ENCODE measurements at places on chromosomes 7 and 10. TPM values are rescaled to one million over a fixed set of nuclear protein-coding genes. Genes with fewer than 3 reads are reported as not detected.

Gene VAX1
- total RNA-seq: 0.98 TPM

Gene SLC26A4
- not detected for total RNA-seq

Gene GPR37
- total RNA-seq: 10.5 TPM

Gene SCART1
- total RNA-seq: 2.4 TPM

DNA sequence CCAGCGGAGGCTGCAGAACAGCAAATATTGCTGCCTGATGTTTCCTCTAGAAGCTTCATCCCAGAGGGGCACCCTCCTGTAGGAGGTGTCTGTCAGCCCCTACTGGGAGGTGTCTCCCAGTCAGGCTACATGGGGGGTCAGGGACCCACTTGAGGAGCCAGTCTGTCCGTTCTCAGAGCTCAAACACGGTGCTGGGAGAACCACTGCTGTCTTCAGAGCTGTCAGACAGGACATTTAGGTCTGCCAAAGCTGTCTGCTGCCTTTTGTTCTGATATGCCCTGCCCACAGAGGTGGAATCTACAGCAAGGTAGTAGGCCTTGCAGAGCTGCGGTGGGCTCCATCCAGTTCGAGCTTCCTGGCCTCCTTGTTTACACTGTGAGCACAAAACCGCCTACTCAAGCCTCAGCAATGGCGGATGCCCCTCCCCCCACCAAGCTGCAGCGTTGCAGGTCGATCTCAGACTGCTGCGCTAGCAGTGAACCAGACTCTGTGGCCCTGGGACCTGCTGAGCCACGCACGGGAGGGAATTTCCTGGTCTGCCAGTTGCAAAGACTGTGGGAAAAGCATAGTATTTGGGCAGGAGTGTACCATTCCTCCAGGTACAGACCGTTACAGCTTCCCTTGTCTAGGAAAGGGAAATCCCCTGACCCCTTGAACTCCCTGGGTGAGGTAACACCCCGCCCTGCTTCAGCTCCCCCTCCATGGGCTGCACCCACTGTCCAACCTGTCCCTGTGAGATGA lies 17.7 kb upstream of the MINDY3 start:
- no peaks in the 10 kb centered on the region for H3K27me3 ChIP-seq
- H3K4me3 ChIP-seq: peak overlapping the region; percentile 58
- DNase-seq: peak; percentile 15

DNA sequence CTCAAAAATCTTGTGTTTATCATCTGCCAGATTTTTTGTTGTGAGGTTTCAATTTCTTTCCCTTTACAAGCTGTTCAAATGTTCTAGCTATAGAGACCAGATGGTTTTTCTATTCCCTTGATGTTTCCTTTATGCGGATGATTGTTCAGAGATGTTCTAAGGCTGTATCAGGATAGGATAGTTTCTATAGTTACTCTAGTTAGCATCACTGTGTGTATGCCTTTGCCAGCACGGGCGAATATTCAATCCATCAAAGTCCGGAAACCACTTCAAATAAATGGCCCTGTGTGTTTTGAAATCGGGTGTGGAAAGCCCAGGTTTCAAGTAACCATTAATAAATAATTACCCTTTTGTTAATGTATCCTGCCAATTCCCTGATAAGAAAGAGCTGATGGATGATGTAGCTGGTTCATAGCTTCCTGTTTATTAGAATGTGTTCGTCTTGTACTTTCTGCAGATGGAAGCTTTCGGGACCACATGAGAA lies 149.8 kb upstream of the PRKCQ start:
- no peak overlapping the region for H3K4me3 ChIP-seq
- no peaks in the 10 kb centered on the region for H3K36me3 ChIP-seq
- no peak for DNase-seq
- no peak overlapping the region for H3K27ac ChIP-seq

DNA sequence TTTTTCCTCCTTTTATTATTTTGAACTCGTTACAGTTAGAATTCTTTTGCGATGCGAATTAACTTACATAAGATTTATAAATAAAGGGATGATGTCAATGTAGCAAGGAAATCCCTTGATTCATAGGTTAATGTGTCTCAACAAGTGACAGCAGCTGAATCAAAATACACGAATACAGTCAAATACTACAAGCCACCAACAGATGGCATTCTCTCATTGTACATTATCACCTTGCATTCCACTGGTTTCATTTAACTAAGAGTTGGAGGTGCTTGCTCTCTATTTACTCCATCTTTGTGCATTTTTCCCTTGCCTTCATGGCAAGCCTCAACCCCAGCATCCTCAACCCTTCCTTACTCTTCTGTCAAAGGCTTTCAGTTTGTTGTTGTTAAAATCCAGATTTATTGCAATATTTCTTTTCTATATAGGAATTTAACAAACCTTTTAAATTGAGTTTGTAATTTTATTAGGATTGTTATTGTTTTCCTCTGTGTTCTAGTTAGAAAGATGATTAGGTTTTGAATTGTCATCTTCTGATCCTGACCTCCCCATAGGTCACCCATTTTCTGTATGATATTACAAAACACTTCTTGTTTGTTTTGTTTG lies 78.3 kb downstream of the SLC25A40 start:
- no peak overlapping the region for H3K27ac ChIP-seq
- H3K27me3 ChIP-seq: no peaks in the 10 kb centered on the region

- no peak overlapping the region for H3K4me3 ChIP-seq
- no peak overlapping the region for H3K27ac ChIP-seq
- no peaks in the 10 kb centered on the region for H3K36me3 ChIP-seq
- no peaks in the 10 kb centered on the region for H3K4me1 ChIP-seq
- DNase-seq: no peak
These were observed 167.3 kb upstream of the SLC13A1 start for GRCh38 chr7:123367031-123367430.

DNA sequence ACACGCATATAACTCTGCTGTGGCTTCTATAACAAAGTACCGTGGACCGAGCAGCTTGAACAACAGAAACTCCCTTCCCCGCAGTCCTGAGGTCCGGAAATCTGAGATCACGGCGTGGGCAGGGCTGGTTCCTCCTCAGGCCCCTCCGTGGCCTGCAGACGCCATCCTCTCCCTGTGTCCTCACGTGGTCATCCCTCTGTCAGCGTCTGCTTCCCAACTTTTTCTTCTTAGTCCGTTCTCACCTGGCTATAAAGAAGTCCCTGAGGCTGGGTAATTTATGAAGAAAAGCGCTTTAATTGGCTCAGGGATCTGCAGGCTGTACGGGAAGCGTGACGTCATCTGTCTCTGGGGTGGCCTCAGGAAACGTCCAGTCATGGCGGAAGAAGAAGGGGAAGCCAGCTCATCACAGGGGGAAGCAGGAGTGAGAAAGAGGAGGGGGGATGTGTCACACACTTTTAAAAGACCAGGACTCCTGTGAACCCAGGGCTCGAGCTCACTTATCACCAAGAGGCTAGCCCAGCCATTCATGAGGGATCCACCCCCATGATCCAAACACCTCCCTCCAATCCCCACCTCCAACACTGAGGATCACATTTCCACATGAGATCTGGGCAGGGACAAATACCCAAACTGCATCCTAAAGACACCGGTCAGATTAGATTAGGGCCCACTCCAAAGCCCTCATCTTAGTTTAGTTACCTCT lies 91.2 kb upstream of the INSIG1 start:
- no peaks in the 10 kb centered on the region for H3K36me3 ChIP-seq
- H3K27me3 ChIP-seq: no peaks in the 10 kb centered on the region
- peaks cover 43% of the 10 kb centered on the region for H3K4me1 ChIP-seq
- DNase-seq: peak; percentile 69
- peak overlapping the region; percentile 97 for H3K27ac ChIP-seq

DNA sequence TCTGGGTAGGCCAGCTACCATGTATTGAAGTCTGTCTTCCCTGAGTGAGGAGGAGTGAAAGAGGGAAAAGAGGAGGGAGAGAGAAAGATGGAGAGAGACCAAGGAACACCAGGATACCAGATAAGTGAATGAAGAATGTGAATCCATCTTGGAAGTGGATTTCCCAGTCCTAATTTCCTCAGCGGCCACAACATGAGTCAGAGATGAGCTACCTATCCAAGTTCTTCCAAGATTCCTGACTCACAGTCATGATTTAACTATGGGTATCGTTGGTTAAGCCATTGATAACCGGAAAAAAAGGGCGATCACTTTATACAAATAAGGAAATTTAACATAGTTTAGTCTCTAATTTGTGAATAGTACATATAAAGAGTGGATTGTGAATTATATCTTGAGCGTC lies 561.8 kb downstream of the ATRNL1 start:
- no peak overlapping the region for H3K4me3 ChIP-seq
- DNase-seq: no peak
- H3K27me3 ChIP-seq: no peaks in the 10 kb centered on the region
- H3K36me3 ChIP-seq: no peaks in the 10 kb centered on the region
- H3K4me1 ChIP-seq: no peaks in the 10 kb centered on the region

GRCh38 chr10:77392851-77393250 lies 244.8 kb downstream of the KCNMA1 start:
- H3K27me3 ChIP-seq: no peaks in the 10 kb centered on the region
- H3K4me1 ChIP-seq: peaks cover 78% of the 10 kb centered on the region
- DNase-seq: peak; percentile 100
- H3K4me3 ChIP-seq: peak overlapping the region; percentile 19
- peak overlapping the region; percentile 84 for H3K27ac ChIP-seq
